Activated T-cell treated with anti-CD3 and anti-CD28 coated beads for 24 hours (primary cell): ENCODE measurements at places on chromosomes 12 and 14.

- no peak for DNase-seq
Measured at GRCh38 chr12:8033153-8034044, 883 bp downstream of the FOXJ2 start.

- DNase-seq = no peak
Measured at GRCh38 chr14:56357428-56357827, 222.2 kb upstream of the TMEM260 start.

GRCh38 chr12:1741154-1741949 is 50.5 kb downstream of the ADIPOR2 start:
- no peak for DNase-seq

DNA sequence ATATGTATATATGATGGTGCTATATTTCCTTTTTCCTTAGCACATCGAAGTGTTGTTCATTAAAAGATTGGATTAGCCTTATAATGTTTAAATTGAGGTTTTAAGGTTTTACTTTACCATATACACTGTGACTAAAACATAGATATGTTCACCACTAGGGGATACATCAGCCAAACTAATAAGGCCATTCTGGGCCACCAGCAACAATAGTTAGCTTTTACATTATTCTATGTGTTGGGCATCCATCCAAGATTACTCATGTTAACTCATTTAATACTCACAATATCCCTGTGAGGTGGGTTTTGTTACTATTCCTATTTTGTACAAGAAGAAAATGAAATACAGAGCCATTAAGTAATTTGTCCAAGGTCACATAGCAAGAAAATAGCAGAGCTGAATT is 202.6 kb upstream of the AVPR1A start:
- DNase-seq = no peak

- no peak for DNase-seq
Measured at GRCh38 chr12:114140576-114140975, 174.5 kb upstream of the RBM19 start.

DNA sequence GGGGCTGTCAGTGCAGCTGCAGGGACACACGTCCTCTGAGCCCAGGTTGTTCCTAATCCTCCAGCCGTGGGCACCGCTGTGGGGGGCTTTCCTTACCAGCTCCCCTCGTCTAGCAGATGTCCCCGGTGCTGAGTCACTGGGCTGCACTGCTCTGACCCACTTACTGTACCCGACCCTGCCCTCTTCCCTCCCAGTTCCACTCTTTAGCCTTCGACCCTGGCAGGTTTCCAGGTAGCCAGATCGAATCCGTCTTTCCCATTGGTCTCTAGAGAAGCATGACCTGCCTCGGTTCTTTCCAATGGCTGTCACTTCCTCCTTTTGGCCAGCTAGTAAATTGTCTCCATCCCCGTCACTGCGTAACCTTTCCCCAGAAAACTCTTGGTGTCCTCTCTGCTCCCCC is 48.4 kb downstream of the ELK3 start:
- no peak for DNase-seq

DNA sequence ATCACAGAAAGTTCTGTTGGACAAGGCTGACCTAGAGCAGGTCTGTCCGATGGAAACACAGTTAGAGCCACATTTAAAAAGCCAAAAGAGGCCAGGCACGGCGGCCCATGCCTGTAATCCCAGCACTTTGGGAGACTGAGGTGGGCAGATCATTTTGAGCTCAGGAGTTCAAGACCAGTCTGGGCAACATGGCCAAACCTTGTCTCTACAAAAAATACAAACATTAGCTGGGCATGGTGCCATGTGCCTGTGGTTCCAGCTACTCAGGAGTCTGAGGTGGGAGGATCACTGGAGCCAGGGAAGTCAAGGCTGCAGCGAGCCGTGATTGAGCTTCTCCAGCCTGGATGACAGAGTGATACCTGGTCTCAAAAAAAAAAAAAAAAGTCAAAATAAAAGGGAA is 14.9 kb downstream of the UBE3B start:
- no peak for DNase-seq

GRCh38 chr14:65993103-65993502 is 493.1 kb upstream of the CCDC196 start:
- no peak for DNase-seq

GRCh38 chr14:85688006-85688405 is 158.1 kb downstream of the FLRT2 start:
- DNase-seq = no peak

DNA sequence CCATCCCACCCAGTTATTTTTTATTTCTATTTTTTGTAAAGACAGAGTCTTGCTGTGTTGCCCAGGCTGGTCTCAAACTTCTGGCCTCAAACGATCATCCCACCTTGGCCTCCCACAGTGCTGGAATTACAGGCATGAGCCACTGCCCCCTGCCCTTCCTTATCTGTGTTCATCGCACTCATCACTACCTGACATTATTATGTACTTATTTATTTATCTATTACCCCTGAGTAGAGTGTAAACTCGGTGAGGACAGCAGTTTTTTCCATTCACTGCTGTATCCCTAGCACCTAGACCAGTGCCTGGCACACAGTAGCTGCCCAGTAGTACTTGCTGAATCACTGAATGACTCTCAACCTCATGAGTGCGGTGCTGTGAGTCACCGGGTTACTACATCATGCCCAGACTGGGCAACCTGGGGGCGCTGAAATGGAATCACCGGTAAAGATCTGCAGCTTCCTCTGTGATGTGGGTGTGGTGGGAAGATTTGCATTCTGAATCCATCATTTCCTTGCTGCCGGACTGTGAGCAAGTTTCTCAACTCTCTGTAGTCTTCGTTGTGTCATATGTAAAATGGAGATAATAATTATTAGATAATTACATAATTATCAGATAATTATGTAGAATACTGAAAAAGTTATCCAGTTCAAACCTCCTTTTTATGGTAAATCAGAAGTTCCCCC is 81.9 kb upstream of the USP44 start:
- no peak for DNase-seq

DNA sequence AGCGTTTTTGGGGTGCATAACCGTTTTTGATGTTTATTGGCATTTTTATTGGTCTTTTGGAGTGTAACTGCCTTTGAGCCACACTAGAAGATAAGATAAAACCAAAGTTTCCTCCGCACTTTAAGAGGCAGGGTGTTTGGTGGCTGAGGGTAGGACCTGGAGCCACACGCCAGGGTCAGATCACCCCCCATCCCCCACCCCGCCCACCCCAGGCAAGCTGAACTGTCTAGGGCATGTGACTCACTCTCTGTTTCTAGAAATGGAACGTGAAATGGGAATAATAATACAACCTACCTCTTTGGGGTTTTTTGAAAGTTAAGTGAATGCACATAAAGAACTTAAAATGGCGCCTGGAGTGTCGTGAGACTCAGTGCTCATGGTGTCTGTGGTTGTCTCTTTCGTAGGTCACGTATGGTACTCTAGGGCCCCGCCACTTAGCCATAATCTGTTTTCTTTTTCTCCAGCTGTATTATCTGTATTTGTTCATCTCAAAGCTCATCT is 56.0 kb downstream of the PPP2R5C start:
- no peak for DNase-seq

DNA sequence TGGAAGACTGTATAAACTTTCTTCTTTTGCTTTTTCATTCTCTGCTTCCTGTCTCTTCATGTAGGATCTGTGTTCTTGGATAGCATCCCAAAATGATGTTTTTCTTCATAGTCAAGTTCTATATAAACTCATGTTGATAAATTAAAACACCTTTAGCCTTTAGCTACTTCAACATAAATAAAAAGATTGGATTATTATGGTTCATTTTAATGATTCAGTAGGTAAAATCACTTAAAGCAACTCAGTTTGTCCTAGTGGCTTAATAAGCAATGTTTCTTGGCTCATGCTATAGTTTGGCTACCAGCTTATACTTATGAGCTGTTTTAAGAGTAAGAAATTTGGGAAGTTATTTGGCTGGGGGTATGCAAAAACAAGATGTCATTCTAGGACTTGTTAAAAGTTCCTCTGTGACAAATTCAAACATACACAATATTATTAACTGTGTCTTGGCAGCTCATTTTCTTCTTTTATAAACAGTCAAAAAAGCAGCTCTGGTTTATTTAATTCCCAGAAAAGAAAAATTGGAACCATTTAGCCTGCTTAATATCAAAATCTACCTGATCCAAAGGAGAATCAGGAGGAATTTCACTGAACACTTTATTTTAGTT is 111.4 kb downstream of the TMTC3 start:
- no peak for DNase-seq

- no peak for DNase-seq
Measured at GRCh38 chr12:22275843-22276242, 58.7 kb downstream of the ST8SIA1 start.

DNA sequence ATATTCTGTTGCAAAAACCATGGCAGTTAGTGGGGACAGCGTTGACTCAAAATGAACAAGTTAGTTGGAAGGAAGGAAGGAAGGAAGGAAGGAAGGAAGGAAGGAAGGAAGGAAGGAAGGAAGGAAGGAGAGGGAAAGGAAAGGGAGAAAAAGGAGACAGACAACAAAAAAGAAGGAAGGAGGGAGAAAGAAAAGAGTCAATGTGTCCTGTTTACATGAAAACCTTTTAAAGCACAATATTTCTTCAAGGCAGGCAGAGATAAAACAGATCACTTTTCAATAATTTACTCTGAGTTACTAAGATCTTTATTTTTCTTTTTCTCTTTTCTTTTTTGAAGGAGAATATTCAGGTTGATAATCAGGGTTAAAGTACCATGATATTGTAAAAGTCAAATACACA is 99.4 kb downstream of the CCER1 start:
- no peak for DNase-seq
